Foreskin melanocyte (primary cell): ENCODE measurements at places on chromosomes 4 and X.

- no peak for DNase-seq
Measured at GRCh38 chrX:81201071-81201470, 642 bp downstream of the HMGN5 start.

DNA sequence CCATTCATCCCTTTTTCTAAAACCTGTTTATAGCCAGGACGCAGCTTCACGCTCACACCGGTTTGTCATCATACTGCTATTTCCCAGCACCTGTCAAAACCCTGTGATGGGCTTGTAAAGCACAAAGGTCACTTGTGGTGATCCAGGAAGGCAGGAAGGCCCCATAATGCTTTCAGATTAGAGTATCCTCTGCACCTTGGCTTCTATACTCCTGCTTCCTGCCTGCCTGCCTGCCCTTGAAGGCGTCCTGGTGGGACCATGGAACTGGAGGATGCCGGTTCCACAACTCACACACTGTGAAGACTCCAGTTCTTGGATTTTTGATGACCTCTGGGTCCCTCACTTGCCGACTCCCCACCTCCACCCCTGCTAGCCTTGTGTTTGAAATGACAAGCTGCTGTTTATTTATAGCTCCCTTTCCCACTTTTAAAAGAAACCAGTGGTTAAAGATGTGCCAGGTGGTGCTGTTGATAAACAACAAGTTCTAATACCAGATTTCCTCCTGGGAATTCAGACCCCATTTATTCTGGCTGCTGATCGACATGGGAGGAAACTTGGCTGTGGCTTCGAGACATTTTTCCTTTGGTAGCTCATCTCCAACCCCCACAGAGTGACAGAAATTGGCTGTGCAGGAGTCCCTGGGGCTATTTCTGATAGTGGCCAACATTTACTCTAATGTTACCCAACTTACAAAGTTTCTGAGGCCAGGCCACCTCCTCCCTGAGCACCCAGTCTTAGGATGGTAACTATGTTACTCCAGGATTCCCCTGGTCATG, 211.5 kb downstream of the KDR start:
- DNase-seq = no peak

GRCh38 chr4:27218013-27218412, 357.4 kb downstream of the STIM2 start:
- DNase-seq = no peak

GRCh38 chr4:158530381-158530780, 8.7 kb downstream of the RXFP1 start:
- DNase-seq = no peak

GRCh38 chrX:120111611-120112010, 4.1 kb downstream of the RHOXF1 start:
- no peak for DNase-seq

DNA sequence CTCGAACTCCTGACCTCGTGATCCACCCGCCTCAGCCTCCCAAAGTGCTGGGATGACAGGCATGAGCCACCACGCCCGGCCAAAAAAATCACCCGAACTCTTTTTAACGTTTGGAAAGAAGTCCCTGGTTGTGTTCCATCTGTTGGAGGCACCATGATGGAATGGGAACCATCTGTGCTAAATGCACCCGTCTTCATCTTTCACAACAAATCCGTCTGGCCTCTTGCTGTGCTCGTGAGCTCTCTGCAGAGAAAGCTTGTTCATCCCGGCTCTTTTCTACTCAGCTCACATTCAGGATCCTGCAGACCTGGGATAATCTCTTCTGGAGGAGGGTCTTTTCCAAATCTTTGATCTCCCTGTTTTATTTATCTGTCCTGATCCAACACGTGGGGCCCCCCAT, 188.8 kb downstream of the CRLF2 start:
- DNase-seq = no peak

GRCh38 chr4:37872310-37872988, 18.4 kb upstream of the TBC1D1 start:
- no peak for DNase-seq

DNA sequence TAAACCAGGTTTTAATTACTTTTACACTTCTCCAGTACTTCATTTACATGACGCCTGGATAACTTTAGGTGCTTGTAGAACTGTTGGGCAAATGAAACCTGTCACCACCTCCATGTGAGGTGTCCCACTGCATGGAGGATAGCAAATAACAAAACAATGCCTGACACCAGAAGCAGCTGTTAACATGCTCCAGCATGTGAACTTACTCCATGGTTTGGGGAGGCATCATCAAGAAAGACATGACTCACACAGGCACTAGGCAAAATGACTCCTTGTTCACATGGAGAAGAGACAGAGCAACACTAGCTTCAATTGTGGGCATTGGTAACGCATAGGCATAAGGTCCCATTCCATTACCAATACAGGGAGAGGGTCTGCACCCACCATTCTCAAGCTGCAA, 198.1 kb upstream of the F9 start:
- DNase-seq = no peak

DNA sequence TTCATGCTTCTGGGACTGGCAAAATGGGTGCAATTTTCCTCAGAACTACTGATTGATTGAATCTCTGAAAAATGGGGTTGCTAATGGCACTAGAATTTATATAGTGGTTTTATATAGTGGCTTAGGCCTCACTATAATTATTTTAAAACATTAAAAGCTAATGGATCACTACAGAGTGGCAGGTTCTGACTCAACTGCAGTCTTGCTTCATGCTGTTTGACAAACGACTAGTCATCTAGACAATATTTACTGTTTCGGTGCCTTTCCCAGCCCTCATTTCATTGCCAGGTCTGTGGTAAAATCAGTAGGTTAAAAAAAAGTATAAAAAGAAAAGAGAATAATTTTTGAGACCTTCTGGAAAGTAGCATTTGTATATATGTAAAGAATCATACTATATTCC, 352.8 kb upstream of the ATOH1 start:
- DNase-seq = no peak

GRCh38 chr4:55385201-55385649, 10.5 kb upstream of the TMEM165 start:
- no peak for DNase-seq

- no peak for DNase-seq
Measured at GRCh38 chrX:672931-673330, 42.3 kb downstream of the SHOX start.

GRCh38 chrX:148662014-148662413, 161.6 kb downstream of the AFF2 start:
- DNase-seq = no peak

- DNase-seq = no peak
Measured at GRCh38 chrX:117898226-117898625, 218.4 kb downstream of the KLHL13 start.

DNA sequence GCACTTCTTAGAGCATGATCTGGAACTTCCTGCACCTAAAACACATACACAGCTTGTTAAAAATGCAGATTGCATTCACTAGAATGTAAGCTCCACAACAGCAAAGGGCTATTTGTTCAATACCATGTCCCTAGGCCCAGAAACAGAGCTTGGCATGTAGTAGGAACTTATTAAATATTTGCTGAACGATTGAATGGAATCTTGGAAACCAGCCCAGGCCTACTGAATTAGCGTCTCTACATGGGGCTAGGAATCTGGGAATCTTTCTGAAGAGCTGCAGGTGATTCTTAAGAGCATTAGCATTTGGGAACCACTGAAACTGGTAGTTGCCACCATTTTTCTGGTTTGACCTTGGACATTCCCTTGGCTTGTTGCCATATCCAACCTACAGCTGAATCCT, 234.1 kb downstream of the STIM2 start:
- no peak for DNase-seq

DNA sequence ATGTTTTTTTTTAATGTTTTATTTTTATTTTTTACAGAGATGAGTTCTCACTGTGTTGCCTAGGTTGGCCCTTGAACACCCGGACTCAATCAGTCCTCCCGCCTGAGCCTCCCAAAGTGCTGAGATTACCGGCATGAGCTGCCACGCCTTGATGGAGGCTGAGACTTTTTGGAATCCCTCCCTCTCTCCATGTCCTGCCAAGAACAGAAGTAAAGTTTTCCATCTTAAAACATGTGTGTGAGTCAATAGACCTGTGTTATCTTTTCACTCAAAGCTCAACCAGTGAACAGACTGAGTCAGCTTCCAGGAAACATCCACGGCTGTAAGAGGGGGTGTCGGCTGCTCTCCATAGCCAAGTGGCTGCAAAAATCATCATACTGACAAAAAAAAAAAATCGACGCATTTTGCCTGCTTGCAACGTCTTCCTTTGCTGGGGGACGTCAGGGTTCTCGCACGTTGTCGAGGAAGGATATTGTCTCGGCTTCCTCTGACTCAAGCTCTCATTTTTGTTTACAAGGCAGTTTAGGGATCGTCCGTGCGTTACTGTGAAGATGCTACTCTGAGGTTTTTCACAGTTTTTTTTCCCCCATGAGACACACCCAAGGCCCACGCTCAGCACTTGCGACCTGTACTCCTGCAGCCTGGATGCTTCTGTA, 10.0 kb upstream of the ASMTL start:
- DNase-seq = no peak

DNA sequence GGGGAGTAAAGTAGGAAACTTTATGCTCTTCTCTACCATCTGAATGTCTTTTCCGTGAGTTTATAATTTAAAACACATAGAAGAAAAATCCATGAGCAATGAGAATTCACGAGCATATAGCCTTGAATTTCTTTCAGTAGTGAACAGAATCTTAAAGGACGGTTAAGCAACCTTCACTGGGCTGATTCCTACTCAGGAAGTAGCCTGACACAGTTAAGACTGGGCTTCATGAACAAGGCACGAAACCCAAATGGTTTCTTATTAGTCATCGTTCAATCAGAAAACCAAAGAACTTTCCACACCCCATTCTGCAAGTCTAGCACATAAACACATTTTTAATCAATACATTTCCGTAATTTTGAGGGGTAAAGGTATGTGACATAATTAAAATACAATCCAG, 95.8 kb downstream of the SH3KBP1 start:
- DNase-seq = no peak

GRCh38 chr4:139815778-139816601, 150.4 kb downstream of the MGST2 start:
- peak; percentile 80 for DNase-seq

- DNase-seq = peak; percentile 48
Measured at GRCh38 chr4:182560358-182560757, 317.2 kb downstream of the TENM3 start.
